ENCODE measurements at places on chromosomes 2 and 18. TPM values are rescaled to one million over a fixed set of nuclear protein-coding genes. Genes with fewer than 3 reads are reported as not detected.

DNA sequence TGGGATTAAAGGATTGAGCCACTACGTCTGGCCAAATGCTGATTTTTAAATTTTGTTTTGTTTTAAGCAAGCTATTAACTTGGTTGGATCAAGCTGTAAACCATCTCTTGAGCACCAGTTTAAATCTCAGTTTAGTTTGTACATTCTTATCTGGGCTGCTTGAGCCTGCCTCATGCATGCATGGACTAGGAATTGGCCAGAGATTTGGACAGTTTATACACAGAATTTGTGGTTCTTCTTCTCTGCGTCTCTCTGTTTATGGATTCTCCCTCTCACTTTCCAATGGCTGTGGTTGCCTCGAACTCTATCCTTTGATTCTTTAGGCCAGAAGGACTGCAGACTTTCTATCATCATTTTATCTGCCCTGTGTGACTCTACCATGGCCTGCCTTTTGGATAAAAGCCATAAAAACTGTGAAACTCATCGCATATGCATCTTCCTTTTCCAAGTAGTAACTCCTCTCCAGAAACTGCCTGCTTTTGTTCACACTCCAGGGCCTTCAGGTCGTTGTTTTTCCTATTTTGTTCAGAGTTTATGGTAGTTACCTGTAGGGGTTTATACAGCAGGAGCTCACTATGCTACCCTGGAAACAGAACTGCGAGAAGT lies 32.5 kb upstream of the PLB1 start:
- no peak for DNase-seq

GRCh38 chr2:188931361-188931760 lies 42.8 kb upstream of the COL3A1 start:
- no peak for DNase-seq

DNA sequence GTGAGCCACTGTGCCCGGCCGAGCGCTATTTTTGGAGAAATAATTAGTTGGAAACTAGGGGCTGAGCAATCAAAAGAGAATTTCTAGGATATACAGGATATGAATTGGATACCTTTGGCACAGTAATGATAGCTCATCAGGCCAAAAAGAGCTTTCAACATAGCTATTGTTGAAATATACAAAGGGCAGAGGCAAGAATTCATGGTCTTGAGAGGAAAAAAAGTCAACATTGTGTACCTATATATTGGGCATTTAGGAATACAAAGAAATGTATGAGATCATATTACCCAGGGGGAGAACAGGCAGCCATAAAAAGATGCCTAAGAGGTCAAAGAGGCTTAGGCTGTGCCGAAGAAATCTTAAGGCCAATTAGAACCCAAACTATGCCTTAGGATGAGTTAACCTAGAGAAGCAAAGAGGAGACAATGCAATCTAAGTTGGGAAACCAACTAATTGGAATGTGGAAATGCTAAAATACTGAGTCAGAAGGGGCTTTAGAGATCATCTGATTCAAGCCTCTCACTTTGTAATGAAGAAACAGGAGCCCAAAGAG lies 99.0 kb downstream of the RBBP8 start:
- no peak for DNase-seq

- DNase-seq, result no peak
Measured at GRCh38 chr2:209389171-209389618, 34.7 kb upstream of the MAP2 start.

GRCh38 chr2:27118525-27119329 lies at the start of gene CGREF1:
Gene CGREF1, minus strand, starts transcription at chr2:27119128. Its CDS starts 14,762 bp downstream, at chr2:27104366.
- DNase-seq, result no peak

GRCh38 chr2:12663306-12664037 lies 53.3 kb upstream of the TRIB2 start:
- no peak for DNase-seq

GRCh38 chr2:45211636-45212035 lies 202.4 kb upstream of the SIX2 start:
- DNase-seq, result no peak

DNA sequence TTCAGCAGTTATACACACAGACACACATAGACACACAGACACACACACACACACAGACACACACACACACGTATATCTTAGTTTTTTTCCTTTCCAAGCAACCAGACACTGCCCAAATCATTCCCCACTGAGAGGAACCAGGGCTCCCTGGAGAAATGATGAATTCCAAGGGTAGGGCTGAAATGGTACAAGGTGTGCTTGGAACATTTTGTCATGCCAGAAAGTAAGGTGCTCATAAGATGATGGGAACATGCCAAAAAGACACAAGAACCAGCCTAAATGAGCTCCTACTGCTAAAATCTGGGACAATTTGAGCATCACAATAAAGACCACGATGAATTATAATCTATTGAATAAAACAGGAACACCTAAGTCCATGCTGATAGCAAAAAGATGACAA lies 103.3 kb downstream of the MEP1B start:
- no peak for DNase-seq

GRCh38 chr18:57294547-57294946 lies 57.8 kb upstream of the ST8SIA3 start:
- no peak for DNase-seq

- no peak for DNase-seq
Measured at GRCh38 chr2:65856928-65857327, 424.5 kb upstream of the SPRED2 start.

- DNase-seq, result no peak
Measured at GRCh38 chr2:150572194-150572766, 84.8 kb upstream of the RND3 start.

- no peak for DNase-seq
Measured at GRCh38 chr2:128187032-128187654, 96.1 kb downstream of the UGGT1 start.

GRCh38 chr2:167294776-167295140 lies 406.5 kb downstream of the XIRP2 start:
- DNase-seq, result no peak

- DNase-seq, result no peak
Measured at GRCh38 chr2:215808996-215809395, 204.4 kb downstream of the MREG start.

DNA sequence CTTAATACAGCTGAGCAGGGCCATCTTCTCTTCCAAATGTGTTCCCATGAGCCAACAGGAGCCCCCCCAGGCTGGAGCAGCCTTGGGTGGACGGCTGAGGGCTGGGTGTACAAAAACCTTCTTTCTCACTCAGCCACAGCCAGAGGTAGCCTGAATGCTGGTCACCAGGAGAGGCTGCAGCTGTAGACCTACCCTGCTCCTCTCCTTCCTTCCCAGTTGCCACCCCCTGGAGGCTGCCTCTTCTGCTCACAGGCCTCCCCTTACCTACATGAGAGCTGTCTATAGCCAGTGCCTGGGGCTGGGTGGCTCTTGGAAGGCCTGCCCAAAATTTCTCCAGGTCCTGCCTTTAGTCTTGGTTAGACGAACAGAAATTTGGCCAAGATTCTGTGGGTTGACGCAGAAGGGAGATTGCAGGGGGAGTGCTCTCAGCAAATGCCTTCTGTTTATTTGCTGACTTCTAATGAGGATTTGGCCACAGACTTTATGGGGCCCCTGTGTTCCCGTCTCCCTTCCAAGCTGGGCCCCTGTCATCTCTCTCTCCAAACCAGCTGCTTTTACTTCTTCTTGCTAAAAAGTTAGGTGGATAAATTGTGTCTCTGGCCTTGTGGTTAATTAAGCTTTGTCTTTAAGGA lies 18.3 kb downstream of the CELF4 start:
- DNase-seq, result peak; percentile 31

DNA sequence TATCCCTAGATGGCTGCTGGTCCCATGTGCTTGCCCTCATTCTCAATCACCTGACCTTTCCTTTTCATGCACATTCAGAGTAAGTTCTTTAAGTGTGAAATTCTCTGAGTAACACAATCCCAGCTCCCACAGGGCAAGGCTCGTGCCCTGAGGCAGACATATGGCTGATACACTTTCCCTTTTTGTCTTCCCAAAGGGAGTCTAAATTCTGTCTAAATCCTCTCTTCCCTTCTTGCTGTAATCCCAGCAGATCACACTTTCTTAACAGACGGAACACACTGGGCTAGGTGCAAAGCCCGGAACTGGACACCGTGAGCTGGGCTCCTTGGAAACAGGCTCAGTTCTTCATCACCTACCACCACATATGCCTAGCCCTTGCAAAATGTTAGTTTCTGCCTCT lies 147.6 kb downstream of the GALNT14 start:
- no peak for DNase-seq

DNA sequence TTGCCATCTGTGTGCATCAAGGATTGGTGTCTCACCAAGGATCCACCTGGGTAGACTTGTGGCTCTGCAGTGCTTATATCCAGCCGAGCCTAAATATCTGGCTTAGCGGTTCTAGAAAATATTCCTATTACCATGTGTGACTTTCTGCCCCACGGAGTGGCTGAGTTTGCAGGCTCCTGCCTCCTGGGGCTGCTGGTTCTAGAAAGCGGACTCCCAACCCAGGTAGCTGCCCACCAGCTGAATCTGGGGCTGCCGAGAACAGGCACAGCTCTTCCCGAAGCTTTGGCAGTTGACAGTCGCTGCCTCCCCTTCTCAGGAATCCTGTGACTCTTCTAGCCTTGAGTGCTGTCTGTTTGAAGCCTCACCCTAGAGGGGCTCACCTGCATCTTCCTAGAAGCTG lies 104.6 kb downstream of the TPGS2 start:
- no peak for DNase-seq

DNA sequence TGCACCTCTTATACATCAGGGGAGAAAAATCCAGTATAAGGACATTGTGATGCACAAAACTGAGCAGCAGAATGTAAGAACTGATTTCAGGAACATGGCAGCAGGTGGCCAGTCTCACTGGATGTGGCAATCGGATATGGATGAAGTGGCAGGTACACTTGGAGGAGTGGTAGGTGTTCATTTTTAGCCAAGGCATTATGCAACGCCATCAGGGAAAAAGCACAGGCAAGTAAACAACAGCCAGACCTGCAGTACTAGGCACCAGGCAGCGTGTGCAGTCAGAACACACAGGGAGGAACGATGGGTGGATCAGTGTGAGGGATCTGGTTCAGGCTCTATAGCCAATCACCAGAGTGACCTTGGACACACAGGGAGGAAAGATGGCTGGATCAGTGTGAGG lies 77.4 kb upstream of the GCFC2 start:
- no peak for DNase-seq

GRCh38 chr2:36271266-36271665 lies 84.3 kb upstream of the CRIM1 start:
- no peak for DNase-seq

DNA sequence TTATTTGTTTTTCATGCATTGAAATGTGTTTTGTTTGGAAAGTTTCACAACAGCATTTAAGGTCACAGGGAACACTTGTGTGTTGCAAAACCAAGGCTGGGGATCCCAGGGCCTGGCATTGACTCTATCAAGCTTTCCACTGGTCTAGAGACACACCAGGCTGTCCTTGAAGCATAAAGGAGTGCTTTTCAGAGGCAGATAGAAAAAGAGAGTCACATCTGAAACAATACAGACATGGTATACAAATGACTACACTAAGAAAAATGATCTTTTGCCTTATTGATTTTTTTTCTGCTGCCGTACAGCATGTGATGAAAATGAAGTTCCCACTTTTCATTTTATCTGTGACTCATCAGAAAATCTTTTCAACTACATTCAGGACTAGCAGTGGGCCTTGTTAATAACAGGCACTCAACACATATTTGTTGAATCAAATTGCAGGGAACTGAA lies 61.9 kb upstream of the ZCCHC2 start:
- no peak for DNase-seq

DNA sequence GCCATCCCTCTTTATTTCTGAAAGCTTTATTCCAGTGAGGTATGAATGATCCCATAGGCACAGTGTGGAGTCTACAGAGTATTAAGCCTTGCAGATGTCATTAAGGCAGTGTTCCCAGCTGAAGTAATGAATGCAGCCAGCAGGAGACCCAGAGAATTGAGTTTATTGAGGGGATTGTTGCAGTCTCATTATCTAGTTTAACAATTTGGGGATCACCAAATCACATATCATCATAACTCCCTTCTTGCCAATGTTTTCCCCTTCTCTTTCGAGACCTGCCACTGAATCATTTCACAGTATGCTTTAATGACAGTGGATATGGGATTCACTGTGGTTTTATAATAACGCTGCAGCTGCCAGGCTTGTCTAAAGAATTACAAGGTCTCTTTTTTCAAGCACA lies 249.3 kb upstream of the FSHR start:
- no peak for DNase-seq

DNA sequence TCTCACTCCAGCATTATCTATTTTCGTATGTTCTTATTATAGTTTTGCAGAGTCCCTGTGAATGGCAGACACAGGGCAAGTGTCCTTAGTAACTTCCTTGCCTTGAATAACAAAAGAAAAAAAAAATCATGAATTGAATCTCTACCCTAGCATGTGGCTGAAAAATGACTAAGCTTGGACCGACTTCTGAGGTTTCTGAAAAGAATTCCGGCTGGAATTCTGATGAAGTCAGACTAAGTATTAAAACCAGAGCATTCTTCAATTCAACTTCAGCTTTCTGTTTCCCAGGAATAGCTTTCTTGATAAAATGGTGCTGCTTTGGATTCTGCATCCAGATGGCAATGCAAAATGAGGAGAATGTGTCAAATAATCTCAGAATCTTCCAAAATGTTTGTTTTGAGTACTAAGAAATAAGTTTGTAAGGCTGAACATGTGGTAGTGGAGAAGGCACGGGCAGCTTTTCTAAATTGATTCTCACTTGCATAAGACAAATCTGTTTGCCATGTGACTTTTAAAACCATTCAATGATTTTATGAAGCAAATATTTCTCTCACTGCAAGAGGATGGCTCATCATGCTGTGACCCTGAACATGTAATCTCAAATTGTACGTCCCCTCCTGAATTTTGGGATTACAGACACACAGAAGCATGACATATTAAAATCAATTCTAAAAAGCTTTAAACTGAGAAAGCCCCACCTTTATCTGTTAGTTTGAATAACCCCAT lies 1462.8 kb upstream of the LRRTM1 start:
- DNase-seq, result no peak

DNA sequence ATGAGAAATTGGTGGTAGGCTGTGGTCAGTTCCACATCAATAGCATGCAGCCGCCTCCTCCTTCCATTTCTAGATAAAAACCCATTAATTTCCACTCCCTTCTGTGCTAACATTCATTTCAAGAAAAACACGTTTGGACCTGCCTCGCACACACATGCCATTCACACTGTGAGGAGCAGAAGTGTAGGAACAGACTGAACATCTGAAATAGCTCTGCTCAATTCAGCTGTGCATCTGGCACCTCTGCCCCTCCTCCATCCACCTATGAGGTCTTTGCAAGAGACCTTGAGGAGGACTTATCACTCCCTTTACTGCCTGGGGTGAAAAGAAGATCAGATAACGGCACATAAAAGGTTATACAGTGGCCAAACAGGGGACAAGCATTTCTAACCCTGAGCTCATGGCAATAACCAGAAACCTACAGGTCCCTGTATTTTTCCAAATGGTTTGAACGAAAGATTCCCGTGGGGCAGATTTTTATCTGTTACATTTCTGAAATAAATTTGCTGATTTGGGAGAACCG lies 30.8 kb upstream of the LRP2 start:
- no peak for DNase-seq

GRCh38 chr2:198312596-198313483 lies 508.4 kb downstream of the PLCL1 start:
- no peak for DNase-seq

MAL gene
- total RNA-seq, result 1.2 TPM

CDH19 gene
- 7.8 TPM for total RNA-seq

ICOS gene
- not detected for total RNA-seq

RNF149 gene
- 92.1 TPM for total RNA-seq

OBSL1 gene
- 65.3 TPM for total RNA-seq

EHD3 gene
- total RNA-seq, result 19.8 TPM

SEC11C gene
- 31.8 TPM for total RNA-seq

BOLL gene
- not detected for total RNA-seq

CRYBA2 gene
- not detected for total RNA-seq

OTX1 gene
- not detected for total RNA-seq

MTERF4 gene
- 36.4 TPM for total RNA-seq

UGT1A4 gene
- not detected for total RNA-seq

CDH20 gene
- total RNA-seq, result not detected

MEP1B gene
- not detected for total RNA-seq

PROKR1 gene
- not detected for total RNA-seq

Data from aorta (tissue), 5 donors.